ENCODE measurements at places on chromosomes 2 and 18.

DNA sequence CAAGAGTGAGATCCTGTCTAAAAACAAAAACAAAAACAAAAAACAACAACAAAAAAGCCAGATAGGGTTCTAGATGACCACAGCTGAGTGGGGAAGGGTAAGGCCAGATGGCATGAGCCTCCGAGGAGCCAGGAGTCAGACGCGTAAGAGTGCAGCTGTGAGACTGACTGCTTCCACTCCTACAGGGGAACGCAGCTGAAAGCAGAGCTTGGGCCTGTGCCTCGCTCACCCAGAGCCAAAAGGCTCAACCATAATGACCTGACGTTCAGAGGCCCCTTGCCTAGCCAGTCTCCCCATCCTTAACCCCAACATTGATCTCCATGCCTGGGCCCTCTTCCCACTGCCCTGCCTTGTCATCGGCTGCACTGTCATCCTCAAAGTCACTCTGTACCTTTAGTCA lies 26.5 kb upstream of the NCL start:
- no peak for DNase-seq

- DNase-seq: no peak
These were observed 199.1 kb downstream of the FBXO15 start for GRCh38 chr18:73948497-73948896.

GRCh38 chr2:142725386-142725785 lies 152.1 kb upstream of the KYNU start:
- no peak for DNase-seq

DNA sequence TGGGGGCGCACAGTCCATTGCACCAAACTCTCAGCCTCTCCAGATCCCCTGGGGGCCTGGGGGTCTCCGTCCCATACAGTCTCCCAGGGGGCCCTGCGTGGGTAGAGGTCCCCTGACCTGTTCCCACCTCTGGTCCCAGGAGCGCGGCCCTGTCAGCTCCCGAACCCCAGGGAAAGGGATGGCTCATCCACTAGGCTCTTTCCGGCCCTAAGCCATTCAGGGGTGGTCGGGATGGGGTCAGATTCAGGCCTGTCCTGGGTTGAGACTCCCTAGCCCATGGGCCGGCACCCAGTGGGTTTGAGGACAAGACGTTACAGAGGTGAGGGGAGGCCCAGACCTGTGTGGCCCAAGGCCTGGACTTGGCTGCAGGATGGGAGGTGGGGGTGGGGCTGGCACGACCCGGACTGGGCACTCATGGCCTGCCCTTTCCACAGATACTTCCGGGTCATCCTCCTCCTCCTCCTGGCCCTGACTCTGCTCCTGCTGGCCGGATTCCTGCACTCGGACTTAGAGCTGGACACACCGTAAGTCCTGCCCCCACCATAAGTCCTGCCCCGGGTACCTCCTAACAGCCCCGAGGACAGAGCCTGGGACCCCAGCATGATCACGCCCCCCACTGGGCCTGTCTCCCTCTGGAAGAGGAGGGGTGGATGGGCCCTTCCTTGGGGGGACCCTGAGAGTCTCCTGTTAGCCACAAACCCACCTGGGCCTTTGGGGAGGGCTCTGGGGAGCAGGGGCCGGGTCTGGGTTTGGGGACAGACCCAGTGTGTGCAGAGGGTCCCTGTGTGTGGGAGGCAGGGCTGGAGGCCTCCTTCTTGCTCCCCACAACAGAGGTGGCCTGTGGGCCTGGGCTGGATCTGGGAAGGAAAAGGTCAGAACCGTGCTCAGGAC lies 10.1 kb upstream of the NEU4 start:
- DNase-seq: no peak

DNA sequence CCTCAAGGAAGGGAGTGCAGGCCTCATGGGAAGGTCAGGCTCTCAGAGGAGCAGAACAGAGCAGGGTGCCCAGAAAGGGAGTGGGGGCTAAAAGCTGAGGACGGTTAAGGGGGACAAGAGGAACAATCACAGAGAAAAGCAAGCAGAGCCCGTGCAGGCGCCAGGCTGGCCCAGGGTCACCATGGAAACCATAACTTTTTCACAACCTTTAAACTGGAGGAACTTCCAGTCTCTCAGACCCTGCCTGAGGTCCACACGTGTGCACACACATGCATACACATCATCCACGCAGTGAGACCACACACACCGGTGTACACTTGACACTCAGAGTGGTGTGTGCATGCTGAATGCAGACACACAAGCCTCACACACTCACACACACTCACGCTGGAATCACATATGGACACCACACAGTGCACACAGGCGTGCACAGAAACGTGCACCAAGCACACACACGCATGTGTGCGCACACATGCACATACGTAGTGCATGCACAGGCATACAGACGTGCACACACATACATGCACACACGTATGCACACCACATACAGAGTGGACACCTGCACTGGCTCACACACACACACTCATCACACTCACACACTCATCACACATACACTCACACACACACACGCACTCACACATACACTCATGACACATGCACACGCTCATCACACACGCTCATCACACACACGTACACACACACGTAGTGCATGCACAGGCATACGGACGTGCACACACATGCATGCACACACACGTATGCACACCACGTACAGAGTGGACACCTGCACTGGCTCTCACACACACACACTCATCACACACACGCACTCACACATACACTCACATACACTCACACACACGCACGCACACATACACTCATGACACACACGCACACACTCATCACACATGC lies 37.2 kb upstream of the SNED1 start:
- peak; percentile 59 for DNase-seq

DNA sequence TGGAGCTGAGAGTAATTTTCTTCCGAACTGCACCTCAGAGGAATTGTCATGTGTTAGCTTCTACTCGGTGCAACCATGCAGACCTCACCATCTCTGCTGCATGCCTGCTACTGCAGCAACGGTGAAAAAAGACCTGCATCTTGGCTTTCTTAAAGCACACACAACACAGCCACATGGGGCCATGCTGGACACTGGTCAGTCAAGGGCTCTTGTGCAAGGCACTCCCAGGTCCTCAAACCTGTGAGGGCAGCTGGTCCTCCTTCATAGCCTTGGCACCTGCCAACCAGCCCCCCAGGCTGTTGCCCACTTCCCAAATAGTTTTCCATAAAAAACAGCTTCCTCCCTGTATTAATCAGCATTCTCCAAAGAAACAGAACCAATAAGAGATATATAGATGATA lies 113.5 kb upstream of the TEX51 start:
- DNase-seq: no peak

DNA sequence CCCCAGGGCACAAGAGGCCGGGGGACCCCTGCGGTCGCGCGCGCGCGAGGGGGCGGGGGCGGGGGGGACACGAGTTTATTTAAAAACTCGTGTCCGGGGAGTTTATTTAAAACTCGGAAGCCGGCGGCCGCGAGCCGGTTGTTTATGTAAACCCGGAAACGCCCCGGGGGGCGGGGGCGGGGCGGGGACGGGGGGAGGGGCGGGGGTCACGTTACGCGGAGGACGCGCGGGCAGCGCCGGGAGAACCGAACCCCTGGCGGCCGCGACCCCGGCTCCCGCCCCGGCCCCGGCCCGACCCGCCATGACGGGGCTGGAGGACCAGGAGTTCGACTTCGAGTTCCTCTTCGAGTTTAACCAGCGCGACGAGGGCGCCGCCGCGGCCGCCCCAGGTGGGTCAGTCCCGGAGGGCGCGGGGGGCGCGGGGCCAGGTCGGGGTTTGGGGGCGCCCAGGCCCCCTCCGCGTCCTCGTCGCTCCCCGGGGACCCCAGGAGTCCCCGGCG lies 4.4 kb downstream of the NFATC1 start:
- DNase-seq: no peak

GRCh38 chr2:207337234-207338219 lies 171.8 kb upstream of the KLF7 start:
- DNase-seq: no peak

- no peak for DNase-seq
These were observed 66.3 kb upstream of the RTN4 start for GRCh38 chr2:55116598-55116964.

GRCh38 chr2:1370461-1370860 lies 42.8 kb upstream of the TPO start:
- DNase-seq: no peak

DNA sequence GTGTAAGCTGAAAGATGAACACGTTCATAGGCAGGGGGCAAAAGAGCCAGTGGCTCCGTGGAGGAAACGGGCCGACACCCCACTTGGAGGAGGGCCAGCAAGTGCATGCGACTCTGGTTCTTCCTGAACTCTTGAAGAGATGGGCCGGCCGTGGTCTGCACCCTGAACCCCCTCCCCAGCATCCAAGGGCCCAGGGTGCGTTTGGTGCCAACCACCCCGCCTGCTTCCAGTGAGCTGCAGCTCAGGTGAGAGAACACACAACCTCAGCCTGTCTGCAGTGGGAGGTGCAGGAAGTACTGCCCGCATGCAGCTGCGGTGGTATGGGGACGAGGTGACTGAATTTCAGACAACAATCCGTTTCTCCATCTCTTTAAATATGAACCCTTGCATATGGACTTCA lies 58.9 kb downstream of the ADNP2 start:
- DNase-seq: no peak

DNA sequence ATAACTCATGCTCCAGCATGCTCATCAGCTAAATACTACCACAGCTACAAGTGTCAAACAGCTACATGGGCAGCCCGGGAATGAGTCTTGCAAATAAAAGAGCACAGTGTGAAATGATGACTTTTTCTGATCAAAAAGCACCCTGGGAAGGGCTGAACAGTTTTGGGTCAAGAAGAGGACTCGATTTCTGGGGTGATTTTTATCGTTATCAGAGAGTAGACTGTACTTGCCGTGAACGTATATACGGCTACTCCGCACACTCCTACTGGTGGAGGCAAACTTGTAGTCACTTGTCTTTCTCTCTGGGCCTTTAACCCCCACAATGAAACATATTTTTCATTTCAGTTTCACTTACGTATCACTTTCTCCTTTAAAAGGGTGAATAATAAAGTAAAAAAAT lies 54.4 kb downstream of the NCKAP5 start:
- no peak for DNase-seq

DNA sequence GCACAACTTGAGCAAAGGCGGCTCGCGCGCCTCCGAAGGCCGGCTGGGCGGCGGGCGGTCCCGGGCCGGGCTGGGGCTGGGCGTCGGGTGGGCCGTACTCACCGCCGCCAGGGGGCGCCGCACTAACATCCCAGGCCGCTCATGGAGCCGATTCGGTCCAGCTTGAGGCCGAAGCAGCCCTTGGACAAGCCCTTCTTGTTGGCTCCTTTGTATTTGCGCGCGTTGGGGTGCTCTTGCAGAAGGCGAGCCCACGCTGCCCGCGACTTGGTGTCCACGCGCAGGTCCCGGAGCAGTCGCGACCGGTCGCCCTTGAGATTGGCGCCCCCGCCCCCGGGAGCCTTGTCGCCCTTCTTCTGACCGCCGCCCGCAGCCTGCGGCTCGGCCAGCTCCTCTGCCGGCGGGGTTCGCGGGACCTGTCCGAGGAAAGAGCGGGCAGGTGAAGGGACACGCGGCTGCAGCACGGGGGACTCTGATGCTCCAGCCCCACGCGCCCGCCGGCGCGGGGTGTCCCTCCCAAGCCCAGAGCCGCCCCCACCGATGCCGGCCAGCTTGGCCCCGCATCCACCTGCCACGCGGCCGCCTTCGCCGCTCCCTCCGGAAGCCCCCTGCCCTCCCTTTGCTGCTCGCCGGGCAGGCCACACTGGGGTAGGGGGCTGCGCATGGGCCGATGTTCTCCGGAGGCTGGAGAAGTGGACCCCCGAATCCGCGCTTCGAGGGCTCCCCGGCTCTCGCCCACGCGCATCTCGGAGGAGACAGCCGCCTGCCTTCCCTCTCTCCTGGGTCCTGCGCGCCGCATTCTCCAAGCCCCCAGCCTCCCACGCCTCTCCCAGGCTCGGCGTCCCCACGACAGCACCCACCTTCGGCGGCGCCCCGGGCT lies 655 bp downstream of the NPPC start:
- DNase-seq: peak; percentile 46

DNA sequence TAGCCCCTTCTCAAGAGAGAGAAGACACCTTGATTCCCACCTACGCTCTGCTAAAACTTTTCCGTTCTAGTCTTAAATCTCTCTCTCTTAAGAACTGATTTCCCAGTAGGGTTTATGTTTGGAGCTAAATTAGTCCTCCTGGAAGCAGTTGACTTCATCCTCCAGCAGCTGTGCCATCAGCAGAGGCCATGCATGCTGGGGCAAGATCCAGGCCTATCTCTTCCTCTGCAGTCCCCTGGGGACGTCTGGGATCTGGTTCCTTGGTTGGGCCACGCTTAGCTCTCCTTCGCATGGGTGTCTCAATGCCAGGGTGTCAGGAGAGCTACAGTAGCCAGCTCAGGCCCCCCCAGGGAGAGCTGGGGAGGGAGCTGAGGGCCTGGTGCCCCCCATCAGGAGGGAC lies 49.7 kb downstream of the HPCAL1 start:
- no peak for DNase-seq
